ENCODE measurements at places on chromosomes 11 and 22. TPM values are rescaled to one million over a fixed set of nuclear protein-coding genes. Genes with fewer than 3 reads are reported as not detected.

The TCN1 gene
- not detected for total RNA-seq

DNA sequence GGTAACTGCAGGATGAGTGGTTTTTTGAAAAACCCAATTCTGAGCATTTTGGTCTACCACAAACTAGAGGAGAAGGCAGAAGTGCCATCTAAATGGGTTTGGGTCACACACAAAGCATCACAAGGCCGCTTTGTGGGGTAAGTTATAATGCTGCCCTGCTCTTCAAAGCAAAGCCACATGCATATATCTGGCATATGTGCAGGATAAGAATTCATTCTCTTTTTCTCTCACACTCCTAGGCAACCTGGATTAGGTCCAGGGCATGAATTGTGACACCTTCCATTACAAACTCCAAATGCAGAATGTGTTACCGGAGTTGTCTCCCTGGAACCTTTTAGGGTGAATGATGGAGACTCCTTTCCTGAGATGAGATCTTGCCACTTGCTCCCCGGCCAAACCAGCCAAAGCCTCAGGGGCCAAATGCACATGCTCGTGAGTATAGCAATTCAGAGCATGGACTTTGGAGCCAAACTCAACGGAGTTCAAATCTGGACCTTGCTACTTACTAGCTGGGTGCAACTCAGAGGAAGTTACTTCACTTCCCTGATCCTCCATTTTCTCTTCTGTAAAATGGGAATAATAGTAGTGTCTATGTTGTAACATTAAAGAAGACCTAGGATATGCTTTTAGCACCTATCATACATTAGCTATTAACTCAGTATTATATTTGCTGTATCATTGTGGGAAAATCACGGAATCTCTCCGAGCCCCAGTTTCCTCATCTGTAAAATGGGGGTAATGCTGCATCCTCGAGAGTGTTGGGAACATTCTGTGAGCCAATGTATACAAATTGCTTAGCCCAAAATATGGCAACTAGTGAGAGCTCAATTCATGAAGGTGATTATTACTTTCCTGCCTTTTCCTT lies 96.6 kb downstream of the COMMD9 start:
- DNase-seq, result no peak

The AP1B1 gene
- total RNA-seq, result 70.8 TPM

DNA sequence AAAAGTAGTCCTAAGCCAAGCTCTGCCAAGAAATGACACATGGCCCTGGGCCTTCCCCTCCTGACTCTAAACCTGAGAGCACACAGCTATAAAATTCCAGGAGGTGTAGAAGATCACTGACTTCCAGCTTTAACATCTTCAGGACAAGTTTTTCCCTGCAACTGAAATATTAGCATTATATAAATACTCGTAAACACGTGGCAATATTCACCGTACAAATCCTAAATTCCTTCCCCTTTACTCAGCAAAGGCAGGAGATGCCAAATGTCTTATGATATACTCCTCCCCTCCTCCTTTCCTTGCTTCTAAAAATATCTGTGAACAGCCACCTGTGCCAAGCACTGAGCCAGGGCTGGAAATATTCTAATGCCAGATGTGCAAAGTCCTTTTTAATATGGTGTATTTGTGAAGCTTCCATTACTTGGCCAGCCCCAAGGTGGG lies 194.0 kb downstream of the LARGE1 start:
- peak; percentile 85 for DNase-seq

DNA sequence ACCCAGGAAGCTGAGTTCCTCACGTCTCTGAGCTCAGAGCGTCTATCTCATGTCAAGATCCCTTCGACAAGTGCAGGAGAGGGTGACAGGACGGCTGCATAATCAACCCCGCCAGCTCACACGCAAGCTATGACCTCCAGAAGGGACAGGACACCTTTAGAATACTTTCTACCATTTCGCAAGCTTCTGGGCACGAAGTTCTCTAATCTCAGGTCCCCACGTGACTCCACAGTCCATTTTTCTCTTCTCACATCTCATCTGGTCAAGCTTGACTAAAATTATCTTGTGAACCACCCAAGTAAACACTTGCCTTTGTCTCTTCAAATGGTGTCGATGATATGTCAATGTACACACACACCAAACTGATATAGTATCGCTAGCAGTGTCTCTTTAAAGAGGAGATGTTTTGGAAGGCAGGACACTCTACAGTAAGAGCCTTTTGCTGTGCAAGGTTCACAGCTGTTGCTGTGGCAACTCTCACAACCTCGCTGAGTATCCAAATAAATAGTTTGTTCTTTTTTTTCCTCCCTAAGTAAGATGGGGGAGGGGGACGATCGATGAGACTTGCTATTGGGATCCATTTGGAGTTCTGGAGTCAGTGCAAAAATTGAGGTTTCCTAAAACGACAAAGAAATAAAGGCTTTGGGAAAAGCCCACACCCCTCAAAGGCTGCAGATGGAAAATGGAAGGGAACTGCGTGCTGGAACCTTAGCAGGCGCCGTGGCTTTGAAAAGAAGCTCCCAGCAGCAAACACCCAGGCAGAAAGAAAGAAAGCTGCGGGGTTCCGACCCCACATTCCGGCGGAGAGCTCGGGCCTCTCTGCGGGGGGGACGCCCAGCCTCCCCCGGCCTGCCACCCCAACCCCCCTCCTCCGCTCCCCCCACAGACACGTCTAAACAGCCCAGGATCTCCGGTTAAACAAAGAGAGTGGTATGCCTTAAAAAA lies 215.4 kb upstream of the UBASH3B start:
- DNase-seq, result peak; percentile 45

DNA sequence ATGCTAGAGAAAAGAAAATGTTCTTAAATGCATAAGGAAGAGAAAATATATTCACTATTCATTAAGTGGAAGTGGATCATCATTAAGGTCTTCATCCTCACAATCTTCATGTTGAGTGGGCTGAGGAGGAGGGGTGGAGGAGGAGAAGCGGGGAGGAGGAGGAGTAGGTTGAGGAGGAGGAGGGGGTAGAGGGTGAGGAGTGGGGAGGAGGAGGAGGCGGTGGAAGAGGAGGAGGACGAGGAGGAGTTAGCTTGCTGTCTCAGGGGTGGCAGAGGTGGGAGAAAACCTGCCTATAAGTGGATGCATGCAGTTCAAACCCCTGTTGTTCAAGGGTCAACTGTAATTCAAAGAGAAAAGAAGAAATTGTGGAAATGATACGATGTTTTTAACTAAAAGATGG lies 71.6 kb downstream of the MYEOV start:
- DNase-seq, result no peak

DNA sequence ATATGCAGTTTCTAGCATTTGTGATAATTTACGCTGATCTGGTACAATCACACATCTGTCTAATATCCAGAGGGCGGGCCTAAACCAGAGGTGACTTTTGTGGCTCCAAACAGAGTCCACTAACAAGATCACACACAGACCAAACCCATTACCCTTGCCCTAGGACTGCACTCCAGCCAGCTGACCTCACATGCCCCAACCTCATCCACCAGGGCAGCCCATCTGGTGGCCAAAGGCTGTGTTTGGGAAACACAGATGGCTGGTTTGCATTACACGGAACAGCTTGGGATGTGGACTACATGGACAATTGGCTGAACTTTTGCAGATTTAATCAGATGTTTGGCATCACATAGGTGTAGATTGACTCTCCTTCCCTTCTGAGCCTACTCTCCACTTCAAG lies 228.2 kb downstream of the GRIK4 start:
- no peak for DNase-seq

The MS4A4E gene
- not detected for total RNA-seq

- peak; percentile 56 for DNase-seq
These were observed 1.5 kb downstream of the HIPK3 start for GRCh38 chr11:33258631-33259205.

GRCh38 chr11:65434667-65435410 lies 12.2 kb downstream of the NEAT1 start:
- DNase-seq, result peak; percentile 38

The PAX6 gene
- not detected for total RNA-seq

- DNase-seq, result no peak
These were observed 44.0 kb downstream of the MYO7A start for GRCh38 chr11:77171885-77172665.

The CRYBB2 gene
- not detected for total RNA-seq

The NXPE2 gene
- total RNA-seq, result not detected

The CD6 gene
- not detected for total RNA-seq
